ENCODE measurements at places on chromosomes 7 and 10.

GRCh38 chr7:90761584-90761983, 165.5 kb downstream of the CDK14 start:
- no peak for DNase-seq

DNA sequence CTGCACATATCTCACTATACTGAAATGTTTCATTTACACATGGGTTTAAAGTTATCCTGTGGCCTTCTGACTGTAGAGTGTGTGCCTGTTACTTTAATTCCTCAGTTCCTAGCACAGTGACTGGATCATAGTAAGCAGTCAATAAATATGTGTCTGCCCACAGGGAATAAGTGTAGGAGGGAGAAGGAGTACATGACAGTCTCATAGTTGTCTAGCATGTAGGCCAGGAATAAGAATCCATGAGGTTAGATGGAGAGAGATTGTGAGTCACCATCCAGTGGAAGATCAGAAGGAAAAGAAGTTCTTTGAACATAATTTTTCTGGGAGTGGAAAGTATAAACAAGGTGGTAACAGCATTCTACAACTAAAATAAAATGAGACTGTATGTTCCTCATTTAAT, 36.6 kb upstream of the SEMA3A start:
- DNase-seq: no peak

GRCh38 chr10:94066411-94066810, 72.7 kb downstream of the PLCE1 start:
- DNase-seq: no peak

DNA sequence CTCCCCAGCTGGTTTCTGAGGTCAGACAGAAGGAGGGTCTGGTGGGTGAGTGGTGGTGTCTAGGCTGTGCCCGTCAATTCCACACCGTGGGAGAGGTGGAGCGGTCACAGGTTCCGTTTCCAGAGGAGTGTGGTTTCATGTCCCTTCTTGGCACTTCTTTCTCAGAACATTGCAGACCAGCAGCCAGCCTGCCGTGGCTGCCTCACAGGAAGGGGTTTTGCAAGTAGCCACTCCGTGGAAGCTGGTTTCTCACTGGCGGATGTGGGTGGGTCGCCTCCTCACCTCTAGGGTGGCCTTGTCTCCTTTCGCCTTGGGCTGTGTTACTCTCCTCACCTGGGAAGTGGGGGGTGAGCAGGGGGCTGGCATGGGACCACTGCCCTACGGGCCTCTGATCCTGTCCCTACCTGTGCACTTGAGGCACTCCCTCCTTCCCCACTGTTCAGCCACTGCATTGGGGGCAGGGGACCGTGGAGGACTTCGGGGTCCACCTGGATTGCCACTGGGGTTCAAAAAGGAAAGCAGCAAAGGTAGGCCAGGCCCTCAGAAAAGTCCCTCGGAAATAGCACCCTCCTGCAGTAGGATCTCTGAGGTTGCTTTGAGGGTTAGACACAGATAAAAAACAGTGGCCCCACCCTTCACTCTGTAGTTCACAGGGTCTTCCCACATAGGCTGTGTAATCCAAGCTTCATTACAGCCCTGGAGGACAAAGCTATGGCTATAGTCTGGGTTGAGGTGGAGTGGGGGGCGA, 33.9 kb downstream of the TSPAN14 start:
- peak; percentile 75 for DNase-seq

DNA sequence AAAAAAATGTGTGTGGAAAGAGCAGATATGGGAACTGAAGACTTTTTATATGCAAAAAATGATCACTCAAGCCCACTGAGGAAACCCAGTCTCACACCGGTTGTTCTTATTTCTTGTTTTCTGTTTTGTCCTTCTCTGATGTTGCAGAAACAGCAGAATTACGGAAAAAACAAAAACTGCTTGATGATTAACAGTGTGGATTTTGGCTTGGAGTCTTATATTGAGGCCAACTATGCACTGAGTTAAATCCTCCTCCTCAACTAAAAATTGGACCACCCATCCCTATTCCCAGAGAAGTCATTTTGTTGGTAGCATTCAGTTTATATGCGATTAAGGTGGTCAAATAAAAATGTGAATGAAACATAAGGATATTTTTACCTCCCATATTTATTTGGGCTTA, 246.1 kb downstream of the LRMDA start:
- no peak for DNase-seq

GRCh38 chr10:770975-771374, 81.5 kb upstream of the DIP2C start:
- DNase-seq: no peak

- no peak for DNase-seq
These were observed 75.4 kb downstream of the ADARB2 start for GRCh38 chr10:1661859-1662437.

GRCh38 chr7:65746398-65746669, 126.5 kb upstream of the VKORC1L1 start:
- DNase-seq: no peak

GRCh38 chr10:101894742-101895141, 51.1 kb upstream of the KCNIP2 start:
- no peak for DNase-seq

DNA sequence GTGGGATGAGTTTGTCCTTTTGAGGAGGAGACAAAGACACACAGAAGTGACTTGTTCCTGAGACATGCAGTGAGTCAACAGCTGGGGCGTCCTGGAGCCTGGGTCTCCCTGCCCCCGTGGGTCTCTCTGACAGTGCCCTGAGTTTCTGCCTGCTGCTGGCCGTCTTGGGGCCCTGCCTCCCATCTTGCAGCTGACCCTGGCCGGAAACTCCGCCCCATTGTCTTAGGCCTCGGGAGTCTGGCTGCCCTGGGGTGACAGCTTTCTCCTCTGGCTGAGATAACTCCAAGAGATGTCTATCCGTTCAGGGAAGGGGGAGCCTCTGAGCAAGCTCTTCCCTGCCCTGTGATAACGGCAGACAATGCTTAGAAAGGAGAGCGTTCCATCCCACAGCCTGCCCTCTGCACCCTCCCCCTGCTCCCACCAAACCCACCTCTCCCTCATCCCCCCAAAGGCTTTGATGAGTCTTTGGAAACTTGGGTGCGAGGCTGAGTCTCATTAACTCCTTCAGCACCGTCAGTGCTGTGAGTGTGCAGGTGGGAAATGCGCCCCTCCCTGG, 69.5 kb upstream of the PODXL start:
- no peak for DNase-seq

- no peak for DNase-seq
These were observed 123.1 kb upstream of the MACROH2A2 start for GRCh38 chr10:69929575-69929974.

GRCh38 chr10:53997953-53998352, 803.1 kb downstream of the PCDH15 start:
- no peak for DNase-seq

DNA sequence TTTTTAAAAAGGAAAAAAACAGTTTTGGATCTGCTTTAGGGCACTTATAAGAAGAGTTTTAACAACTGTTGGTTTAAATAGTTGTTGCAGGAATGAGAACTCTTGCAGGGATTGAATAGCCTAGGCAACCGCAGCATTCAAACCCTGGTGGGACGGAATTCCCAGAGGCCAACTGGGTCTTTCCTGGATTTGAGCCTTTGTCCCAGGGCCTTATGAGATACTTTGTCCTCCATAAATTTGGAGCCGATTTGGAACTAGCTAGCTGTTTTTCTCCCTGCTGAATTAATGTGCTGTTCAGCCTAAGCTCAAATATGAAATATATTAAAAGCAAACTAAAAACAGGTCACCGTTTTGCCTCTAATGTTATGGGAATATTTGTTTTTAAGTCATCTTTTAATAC, 109.6 kb downstream of the LRMDA start:
- no peak for DNase-seq

- DNase-seq: no peak
These were observed 11.8 kb downstream of the NANOS1 start for GRCh38 chr10:119041326-119041725.
